ENCODE measurements at places on chromosomes 3 and 15.

- H3K27ac ChIP-seq: no peak overlapping the region
- no peak for DNase-seq
- H3K27me3 ChIP-seq: no peaks in the 10 kb centered on the region
- no peak overlapping the region for H3K4me3 ChIP-seq
- H3K36me3 ChIP-seq: no peaks in the 10 kb centered on the region
- H3K4me1 ChIP-seq: no peaks in the 10 kb centered on the region
Observed at GRCh38 chr3:152769523-152769922, 65.4 kb upstream of the P2RY1 start.

GRCh38 chr15:100602823-100603393, 519 bp downstream of the ASB7 start:
- H3K4me3 ChIP-seq: no peak overlapping the region
- peaks cover 1% of the 10 kb centered on the region for H3K27me3 ChIP-seq
- peak; percentile 45 for DNase-seq
- peaks cover 2% of the 10 kb centered on the region for H3K36me3 ChIP-seq

DNA sequence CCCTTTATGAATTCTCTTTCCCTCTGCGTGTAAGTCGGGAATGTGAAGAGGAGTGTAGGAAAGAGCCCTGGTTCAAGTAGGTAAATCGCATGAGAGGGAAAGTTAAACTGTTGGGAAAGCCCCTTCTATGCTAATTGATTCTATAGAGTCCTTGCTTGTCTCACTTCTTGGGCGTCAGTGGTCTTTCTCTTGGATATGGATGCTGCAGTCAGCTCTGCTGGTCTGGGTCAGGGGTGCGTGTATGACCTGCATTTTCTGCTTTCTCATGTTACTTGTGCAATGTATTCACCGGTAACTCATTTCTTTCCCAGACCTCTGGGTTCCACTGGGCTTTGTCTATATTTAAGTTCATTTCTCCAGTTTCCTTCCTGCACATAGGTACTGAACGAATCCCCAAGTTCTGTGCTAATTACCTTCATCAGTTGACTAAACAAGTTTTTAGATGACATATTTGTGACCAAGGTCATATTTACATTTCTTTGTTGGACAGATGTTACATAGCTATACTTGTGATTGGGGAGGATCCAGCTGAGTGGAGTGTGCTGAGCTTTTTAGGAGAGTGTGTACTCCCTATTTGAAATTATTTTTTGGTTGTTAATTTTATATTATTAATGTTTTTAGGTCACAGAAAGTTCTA, 1.4 kb downstream of the SETD5 start:
- DNase-seq: peak; percentile 29
- H3K36me3 ChIP-seq: peaks cover 6% of the 10 kb centered on the region
- H3K4me3 ChIP-seq: peak overlapping the region; percentile 99
- H3K4me1 ChIP-seq: peaks cover 74% of the 10 kb centered on the region
- H3K27me3 ChIP-seq: peaks cover 30% of the 10 kb centered on the region

GRCh38 chr3:106208251-106208650, 339.4 kb upstream of the CBLB start:
- H3K36me3 ChIP-seq: no peaks in the 10 kb centered on the region
- peaks cover 22% of the 10 kb centered on the region for H3K4me1 ChIP-seq
- H3K27me3 ChIP-seq: no peaks in the 10 kb centered on the region
- no peak overlapping the region for H3K4me3 ChIP-seq
- H3K27ac ChIP-seq: peak overlapping the region; percentile 63

DNA sequence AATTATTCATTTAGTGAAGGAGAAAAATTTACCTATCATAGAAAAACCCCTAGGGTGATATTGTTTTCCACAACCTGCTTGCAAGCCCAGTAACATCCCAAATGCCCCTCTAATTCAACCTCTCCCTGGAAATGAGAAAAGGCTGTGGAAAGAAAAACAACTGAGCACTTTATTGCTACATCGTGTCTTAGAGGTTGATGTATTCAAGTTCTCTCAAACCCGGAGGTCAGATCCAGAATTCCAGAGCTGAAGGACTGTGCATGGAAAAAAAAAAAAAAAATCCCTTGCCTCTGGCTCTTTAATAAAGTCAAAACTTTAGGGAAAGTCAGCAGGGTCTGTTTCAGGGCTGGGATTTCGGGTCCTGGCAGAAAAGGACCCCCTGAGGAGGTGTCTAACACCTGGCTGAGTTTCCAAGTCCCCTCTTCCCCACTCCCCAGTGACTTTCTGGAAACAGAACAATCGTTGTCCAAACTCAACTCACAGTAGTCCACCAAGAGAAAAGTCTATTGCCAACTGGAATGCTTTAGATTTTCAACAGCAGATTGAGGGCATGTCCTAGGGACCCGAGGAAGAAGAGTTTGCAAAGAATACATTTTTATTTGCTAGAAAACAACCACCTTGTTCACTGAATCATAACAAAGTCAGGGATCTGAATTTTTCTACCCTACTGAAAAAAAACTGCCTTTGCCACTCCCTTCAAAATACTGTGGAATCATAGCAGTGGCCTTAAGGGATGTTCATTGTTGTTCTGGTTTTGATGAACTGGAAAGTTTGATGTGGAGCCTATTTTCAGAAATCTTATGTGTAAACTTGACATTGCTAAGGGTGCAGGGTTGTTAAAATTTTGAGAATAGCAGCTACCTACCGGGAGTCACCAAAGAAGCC, 207.5 kb upstream of the ADAMTS9 start:
- H3K4me3 ChIP-seq: no peak overlapping the region
- H3K27ac ChIP-seq: no peak overlapping the region
- H3K36me3 ChIP-seq: no peaks in the 10 kb centered on the region
- H3K4me1 ChIP-seq: no peaks in the 10 kb centered on the region

- H3K27ac ChIP-seq: no peak overlapping the region
- H3K27me3 ChIP-seq: no peaks in the 10 kb centered on the region
- H3K4me3 ChIP-seq: no peak overlapping the region
- peaks cover 2% of the 10 kb centered on the region for H3K36me3 ChIP-seq
Observed at GRCh38 chr3:190543671-190544070, 29.8 kb downstream of the IL1RAP start.
